ENCODE measurements at places on chromosomes 4 and X.

DNA sequence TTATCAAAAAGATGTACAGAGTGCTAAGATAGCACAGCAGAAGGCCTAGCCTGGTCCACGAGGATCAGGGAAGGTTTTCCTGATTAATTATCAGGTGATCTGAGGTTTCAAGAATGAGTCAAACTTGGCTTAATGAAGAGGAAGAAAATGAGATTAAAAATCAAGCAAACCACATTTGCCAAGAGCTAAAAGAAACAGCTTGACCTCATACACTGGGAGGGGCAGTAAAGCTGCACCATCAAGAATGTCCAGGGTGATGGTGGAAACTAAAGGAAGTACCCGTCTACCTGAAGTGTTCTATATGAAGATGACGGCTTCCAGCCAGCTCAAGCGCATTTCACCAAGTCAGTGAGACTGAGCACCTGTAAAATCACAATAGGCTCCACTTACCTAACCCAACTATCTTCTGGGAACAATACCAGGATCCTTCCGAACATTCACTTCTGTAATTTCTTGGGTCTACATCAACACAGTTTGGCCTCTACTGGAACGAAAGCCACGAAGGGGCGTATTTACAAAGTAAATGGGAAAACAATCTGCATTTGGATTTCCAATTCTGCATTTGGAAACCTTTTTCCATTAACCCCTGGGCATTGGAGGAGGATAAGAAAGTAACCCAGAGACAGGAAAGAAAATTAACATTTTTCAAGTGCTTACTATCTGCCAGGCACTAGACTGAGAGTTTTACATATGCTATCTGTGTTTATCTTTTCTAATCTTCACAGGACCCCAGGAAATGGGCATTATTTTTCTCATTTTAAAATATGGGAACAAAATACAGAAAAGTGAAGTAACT, 114.0 kb upstream of the DCLK2 start:
- DNase-seq = no peak

GRCh38 chrX:76202471-76202870, 29.6 kb downstream of the PBDC1 start:
- no peak for DNase-seq

GRCh38 chrX:39633293-39633692, 464.5 kb downstream of the BCOR start:
- DNase-seq = no peak

DNA sequence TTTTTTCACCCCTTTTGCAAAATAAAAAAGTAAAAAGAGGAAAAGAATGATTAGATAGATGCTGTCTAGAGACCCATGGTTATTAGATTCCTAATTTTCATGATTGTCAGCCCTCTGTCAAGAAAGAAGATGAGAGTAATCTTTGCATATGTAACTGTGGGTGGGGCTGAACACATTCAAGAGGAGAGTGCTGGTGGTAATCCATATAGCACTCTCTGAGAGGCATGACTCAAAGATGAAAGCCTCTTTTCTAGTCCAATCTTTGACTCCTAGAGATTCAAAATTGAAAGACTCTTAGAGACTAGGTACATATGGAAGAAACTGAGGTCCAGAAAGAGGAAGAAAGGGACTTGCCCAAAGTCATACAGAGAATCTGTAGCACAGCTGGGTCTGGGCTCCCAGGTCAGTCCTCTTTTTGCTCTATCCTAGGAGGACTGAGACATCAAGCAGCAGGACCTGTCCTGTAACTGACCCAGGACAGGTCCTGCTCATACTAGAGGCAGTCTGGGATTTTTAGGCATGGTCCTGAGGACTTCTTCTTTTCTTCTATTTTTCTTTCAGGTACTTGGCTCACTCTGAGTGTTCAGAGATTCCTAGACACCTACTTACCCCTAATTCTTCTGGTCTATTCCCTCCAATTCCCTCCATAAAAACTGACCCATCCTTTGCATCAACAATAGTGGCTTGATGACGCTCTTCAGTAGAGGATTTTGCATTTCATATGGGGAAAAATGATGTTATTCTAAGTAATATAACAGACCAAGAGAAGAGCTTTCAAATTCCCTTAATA, 23.8 kb downstream of the VSIG4 start:
- no peak for DNase-seq

DNA sequence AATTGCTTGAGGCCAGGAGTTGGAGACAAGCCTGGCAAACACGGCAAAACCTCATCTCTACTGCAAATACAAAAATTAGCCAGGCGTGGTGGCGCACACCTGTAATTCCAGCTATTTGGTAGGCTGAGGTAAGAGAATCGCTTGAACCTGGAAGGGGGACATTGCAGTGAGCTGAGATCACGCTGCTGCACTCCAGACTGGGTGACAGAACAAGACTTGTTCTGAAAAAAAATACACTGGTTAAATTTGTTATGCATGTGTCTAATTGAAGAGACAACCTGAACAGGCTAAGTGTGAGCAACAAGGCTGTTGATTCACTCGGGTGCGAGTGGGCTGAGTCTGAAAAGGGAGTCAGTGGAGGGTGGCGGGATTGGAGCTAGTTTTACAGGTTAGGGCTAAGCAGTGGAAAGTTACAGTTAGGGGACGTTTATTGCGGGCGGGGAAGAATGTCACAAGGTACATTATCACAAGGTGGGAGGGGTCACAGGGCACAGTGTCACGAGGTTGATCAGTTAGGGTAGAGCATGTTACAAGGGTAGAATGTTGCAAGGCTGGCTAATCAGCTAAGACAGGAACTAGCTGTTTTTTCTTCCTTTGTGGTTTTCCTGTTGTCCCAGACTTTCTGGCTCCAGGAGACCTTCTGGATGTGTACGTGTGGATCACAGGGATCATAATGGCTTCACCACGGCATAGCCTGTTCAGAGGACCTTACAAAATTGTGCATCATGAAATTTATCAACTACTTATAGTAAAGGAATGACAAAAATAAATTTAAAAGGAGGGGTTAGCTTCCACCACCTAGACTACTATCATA, 115.8 kb downstream of the NAA11 start:
- DNase-seq = no peak
